Neural crest cell (in vitro differentiated cells): ENCODE measurements at places on chromosomes 1 and 21. TPM values are rescaled to one million over a fixed set of nuclear protein-coding genes. Genes with fewer than 3 reads are reported as not detected.

Gene CFHR2
- not detected in 2 replicates for total RNA-seq

GRCh38 chr1:26779098-26779668 is 8.6 kb upstream of the PIGV start:
- DNase-seq, result no peak
- H3K4me3 ChIP-seq, result no peak overlapping the region
- no peaks in the 10 kb centered on the region for H3K27me3 ChIP-seq

DNA sequence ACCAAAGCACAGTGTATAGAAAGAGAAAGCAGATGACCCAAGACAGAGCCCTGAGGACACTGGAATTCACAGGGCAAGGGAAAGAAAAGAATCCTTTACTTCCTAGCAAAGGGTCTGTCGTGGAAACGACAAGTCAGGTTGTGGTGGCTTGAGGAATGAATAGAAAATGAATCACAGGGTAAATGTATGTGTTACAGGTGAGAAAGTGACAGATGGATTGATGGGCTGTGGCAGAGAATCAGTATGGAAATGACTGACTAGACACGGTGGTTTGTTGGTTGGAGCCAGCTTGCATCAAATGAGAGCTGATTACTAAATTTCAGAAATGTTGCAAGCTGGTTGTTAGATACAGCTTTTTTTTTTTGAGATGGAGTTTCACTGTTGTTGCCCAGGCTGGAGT is 46.9 kb downstream of the PTP4A2 start:
- no peaks in the 10 kb centered on the region for H3K27me3 ChIP-seq
- H3K4me1 ChIP-seq, result peaks cover 11% of the 10 kb centered on the region
- H3K27ac ChIP-seq, result no peak overlapping the region
- no peak for DNase-seq

- H3K27ac ChIP-seq, result no peak overlapping the region
- no peaks in the 10 kb centered on the region for H3K27me3 ChIP-seq
- no peak overlapping the region for H3K4me3 ChIP-seq
- peaks cover 27% of the 10 kb centered on the region for H3K36me3 ChIP-seq
Measured at GRCh38 chr1:165883056-165883455, 55.6 kb downstream of the UCK2 start.

DNA sequence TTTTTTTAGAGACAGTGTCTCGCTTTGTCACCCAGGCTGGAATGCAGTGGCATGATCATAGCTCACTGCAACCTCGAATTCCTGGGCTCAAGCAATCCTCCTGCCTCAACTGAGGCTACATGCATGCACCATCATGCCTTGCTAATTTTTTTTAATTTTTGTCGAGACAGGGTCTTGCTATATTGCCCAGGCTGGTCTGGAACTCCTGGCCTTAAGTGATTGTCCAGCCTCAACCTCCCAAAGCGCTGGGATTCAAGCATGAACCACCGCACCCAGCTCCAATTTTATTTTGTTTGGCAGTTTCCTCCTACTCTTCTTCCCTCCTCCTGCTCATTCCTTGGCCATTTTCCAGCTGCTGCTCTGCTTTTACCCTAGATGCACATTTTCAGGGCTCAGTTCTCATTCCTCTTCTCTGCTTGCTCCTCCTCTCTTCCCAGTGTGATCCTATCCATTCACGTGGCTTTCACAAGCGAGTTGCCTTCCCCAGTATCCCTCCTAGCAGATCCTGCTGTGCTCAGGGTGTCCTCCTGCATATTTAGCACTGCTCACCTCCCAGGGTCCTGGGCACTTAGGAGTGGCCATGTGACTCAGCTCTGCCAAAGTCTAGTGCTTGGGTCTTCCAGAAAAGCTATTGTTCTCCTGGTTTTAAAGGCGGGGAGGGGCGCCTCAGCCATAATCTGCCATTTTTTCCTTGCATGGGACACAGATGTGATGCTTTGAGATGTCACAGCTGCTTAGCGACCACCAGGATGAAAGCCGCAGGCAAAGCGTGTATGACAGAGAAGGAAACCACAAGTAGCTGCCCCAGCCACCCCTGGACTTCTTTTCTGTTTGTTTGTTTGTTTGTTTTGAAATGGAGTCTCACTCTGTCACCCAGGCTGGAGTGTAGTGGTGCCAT is 33.7 kb downstream of the PSEN2 start:
- no peaks in the 10 kb centered on the region for H3K27me3 ChIP-seq
- H3K4me3 ChIP-seq, result no peak overlapping the region
- peaks cover 4% of the 10 kb centered on the region for H3K4me1 ChIP-seq
- no peak overlapping the region for H3K27ac ChIP-seq
- no peak for DNase-seq
- peaks cover 11% of the 10 kb centered on the region for H3K36me3 ChIP-seq

DNA sequence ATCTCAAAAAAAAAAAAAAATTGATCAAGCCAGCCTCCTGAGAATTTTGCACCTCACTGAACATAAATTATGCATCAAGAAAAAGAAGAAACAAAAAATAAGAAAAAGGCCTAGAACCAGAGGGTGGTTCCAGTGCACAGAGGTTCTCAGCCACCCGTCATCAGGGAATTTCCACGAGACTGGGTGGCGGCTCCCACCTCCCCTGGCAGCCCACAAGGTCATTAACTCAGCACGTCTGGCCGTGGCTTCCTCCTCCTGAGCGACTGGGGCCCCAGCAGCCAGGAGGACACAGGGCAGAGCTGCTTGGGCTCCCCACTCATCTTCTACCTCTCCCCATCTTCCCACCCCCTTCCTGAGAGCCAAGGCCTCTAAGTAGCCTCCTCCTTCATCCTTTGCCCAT is 15.7 kb upstream of the TMEM51 start:
- DNase-seq, result no peak
- no peak overlapping the region for H3K27ac ChIP-seq
- peaks cover 28% of the 10 kb centered on the region for H3K27me3 ChIP-seq
- peaks cover 6% of the 10 kb centered on the region for H3K4me1 ChIP-seq

DNA sequence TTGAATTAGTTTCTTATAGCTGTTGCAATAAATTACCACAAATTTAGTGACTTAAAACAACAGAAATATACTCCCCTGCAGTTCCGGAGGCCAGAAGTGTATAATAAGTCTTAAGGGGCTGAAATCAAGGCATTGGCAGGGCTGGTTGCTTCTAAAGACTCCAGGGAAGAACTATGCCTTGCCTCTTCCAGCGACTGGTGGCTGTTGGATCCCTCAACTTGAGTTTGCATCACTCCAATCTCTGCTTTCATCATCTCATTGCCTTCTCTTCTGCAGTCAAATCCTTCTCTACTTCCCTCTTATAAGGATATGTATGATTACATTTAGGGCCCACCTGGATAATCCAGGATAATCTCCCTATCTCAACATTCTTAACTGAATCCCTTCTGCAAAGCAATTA is 19.1 kb upstream of the MED18 start:
- H3K27ac ChIP-seq, result no peak overlapping the region
- no peak for DNase-seq
- no peaks in the 10 kb centered on the region for H3K36me3 ChIP-seq
- H3K4me3 ChIP-seq, result no peak overlapping the region

- H3K36me3 ChIP-seq, result peaks cover 10% of the 10 kb centered on the region
- H3K4me1 ChIP-seq, result no peaks in the 10 kb centered on the region
- no peak overlapping the region for H3K4me3 ChIP-seq
- H3K27ac ChIP-seq, result no peak overlapping the region
Measured at GRCh38 chr1:12565966-12566352, 52.1 kb downstream of the DHRS3 start.
